ENCODE measurements at places on chromosomes 6 and 20.

DNA sequence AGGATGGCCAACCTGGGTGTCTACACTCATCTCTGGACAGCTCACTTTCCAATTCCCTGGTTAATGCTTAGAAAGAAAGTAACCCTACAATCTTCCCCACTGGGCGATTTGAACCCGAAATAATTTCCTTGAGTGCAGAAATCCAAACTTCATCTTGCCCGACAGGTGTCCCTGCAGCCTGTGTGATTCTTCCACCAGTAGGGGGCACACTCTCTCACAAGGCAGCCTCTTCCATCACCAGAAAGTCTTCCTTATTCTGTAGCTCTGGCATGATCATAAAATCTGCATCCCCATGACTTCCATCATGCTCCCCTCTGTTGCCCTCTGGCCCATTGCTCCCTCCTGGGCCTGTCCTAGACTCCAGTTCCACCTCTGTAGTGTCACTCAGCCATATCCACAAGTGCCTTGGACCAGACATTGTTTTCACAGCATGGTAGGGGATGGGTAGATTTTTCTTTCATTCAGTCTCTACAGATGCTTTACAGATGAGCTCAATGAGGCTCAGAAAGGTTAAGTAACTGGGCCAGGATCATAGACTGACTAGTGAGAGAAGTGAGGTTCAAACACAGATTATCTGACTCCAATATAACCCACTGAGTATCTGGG is 170.4 kb upstream of the SPTLC3 start:
- DNase-seq = no peak

DNA sequence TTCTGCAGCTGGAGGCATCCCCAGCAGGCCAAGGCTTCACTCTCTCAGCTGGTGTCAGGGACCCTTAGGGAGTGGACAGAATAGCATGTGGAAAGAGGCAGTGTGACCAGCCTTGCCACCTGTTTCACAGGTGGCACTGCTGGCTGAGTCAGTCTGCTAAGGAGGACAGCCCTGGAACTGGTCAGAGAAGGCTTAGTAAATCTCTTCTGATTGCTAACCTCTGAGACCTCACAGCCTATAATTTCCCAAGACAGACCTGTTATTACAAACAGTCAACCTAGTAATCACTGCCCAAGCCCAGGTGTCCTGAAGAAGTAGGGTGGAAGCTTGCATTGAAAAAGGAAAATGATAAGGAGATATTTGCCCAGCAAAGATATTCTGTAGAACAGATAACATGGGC is 26.4 kb upstream of the PAQR8 start:
- DNase-seq = no peak

DNA sequence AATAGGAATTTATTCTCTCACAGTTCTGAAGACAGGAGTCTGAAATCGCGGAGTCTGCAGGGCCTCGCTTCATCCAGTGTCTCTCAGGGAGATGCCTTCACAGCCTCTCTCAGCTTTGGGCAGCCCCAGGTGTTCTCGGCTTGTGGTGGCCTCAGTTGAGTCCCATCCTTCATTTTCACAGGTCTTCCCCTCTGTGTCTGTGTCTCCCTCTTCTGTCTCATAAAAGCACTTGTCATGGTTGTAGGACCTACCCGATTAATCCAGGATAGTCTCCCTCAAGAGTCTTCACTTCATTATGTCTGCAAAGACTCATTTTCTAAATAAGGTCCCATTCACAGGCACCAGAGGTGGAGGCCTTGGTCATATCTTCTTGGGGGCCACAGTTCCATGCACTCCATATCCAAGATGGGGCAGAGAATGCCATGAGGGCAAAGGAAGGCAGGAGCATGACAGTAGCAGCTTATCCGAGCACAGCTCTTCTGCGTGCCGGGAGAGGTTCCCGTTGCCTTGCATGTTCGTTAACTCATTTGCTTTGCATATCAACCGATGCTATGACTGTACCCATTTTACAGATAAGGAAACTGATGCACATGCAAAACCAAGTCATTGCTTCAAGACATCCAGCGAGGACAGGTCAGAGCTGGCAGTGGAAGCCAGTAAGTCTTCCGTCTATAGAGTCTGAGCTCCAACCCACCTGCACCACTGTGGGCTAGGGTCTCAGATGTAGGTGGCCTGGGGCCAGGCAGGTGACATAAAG is 363.8 kb upstream of the SULF2 start:
- DNase-seq = no peak

- DNase-seq = no peak
Observed at GRCh38 chr6:14705841-14706377, 540.0 kb upstream of the JARID2 start.

DNA sequence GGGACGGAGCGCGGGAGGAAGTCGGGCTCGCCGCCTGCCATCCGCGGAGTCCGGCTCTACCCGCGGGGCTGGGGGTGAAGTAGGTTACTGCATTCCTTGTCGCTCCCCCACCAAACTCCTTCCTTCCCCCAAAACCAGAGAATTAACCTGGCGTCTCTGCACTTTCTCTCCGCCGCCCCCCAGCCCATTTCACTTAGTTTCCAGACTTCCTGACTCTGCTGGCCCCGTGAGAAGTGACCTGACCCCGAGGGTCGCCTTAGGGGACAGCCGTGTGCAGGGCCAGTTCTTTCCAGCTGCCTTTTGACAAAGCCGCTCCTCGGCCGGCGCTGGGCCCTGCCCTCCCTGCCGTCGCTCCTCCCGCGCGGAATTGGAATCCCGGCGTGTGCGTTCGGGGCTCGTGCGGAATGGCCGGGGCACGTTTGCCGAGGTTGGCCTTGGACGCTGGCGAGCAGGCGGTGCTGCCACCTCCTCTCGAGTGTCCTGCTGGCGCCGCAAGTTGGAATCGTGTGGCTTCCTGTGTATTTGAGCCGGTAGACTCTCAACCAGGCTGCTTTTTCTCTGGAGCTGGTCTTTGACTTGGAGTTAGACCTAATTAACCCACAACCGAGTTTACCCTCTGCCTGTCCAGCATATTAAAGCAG is 650 bp downstream of the DCBLD1 start:
- peak; percentile 6 for DNase-seq

DNA sequence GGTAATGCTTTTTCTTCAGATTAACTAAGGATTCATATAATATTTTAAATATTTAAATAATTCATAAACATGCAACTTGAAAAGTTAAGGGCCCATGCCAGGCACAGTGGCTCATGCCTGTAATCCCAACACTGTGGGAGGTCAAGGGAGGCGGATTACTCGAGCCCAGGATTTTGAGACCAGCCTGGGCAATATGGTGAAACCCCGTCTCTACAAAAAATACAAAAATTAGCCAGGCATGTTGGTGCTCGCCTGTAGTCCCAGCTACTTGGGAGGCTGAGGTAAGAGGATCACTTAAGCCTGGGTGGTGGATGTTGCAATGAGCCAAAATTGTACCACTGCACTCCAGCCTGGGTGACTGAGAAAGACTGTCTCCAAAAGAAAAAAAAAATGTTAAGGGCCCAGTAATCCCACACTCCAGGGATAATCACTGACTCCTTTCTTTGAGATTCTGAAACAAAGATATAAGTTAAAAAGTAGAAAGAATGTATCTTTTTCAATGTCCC is 7.9 kb upstream of the RIN2 start:
- DNase-seq = no peak

GRCh38 chr6:100260584-100260983 is 204.1 kb downstream of the SIM1 start:
- no peak for DNase-seq

DNA sequence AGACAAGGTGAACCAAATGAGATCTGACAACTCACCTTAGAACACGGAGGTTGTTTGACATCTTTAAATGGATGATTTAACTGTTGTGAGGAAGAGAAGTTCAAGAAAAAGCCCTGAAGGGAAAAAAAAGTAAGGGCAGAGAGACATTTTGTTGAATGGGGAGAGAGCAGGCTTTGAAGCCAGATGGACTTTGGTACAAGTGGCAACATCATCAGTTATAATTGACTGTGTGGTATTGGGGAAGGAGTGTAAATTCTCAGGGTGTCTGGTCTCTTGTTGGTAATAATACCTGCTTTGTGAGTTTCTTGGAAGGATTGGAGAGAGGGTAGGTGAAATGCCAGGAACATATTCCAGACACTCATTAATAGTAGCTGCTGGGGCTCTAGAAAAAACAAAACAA is 21.6 kb downstream of the OGFRL1 start:
- no peak for DNase-seq

DNA sequence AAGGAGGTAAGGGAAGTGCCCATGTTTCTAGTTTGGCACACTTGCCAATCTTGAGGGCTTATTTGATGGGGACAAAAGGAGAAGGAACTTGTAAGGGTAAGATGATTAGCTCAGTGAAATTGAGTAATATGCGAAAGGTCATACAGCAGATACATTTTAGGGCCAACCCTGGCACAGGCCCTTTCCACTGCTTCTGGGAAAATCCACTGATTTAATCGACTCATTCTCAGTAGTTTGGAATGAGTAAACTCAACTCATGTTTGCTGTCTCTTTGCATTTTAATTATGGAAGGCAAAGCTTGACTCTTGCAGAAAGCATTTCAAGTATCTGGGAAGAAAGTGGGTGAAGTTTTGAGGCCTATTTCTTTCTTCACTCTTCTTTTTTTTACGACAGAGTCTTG is 20.0 kb downstream of the PHF20 start:
- DNase-seq = no peak

DNA sequence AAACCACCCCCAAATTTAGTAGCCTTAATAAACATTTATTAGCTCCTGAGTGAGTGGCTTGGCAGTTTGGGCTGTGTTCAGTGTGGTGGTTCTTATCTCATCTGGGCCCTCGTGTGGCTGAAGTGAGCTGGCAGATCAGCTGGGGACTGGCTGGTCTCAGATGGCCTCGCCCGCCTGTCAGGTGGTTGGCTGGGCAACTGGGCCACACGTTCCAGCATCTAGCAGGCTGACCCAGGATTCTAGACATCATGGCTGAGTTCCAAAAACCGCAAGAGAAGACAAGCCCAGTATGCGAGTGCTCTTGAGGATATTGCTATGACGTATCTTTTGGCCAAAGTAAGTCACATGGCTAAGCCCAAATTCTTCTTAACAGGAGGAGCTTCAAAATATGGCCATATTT is 28.9 kb downstream of the EIF2S2 start:
- no peak for DNase-seq

DNA sequence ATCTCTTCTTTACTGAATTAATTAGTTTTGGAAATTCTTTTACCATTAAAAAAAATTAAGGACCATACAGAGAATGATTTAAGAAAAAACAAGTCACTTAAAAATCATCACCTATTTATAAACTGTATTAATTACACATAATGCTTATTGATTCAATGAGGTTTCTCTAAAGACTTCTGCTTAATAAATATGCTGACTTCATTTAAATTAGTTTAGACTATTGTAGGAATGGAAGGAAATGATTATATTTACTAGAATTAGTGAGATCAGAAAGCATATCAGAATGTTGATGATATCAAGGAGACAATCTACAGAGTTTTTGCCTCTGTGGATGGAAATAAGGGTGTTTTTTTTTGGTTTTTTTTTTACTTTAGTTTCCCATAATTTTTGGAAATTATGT is 34.6 kb upstream of the SMIM28 start:
- no peak for DNase-seq

DNA sequence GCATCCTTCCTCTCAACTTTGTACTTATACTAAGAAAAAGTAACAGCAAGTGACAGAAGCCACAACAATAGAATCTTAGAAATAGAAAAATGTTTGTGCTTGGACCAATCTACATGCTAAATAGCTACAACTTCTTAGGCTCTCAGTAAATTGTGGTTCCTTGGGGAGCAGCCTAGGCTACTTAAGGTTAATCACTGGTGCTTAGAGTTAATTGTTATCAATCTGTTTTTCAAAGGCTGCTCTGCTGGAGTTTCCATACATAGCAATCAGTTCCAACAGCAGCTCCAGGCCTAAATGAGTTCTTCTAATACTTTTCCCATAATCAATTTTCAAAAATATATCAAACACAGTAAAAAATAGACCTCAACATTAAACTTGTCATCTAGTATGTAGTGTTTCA is 571.4 kb downstream of the EPHA7 start:
- DNase-seq = no peak

- DNase-seq = no peak
Observed at GRCh38 chr6:41692730-41693129, 42.7 kb downstream of the TFEB start.

DNA sequence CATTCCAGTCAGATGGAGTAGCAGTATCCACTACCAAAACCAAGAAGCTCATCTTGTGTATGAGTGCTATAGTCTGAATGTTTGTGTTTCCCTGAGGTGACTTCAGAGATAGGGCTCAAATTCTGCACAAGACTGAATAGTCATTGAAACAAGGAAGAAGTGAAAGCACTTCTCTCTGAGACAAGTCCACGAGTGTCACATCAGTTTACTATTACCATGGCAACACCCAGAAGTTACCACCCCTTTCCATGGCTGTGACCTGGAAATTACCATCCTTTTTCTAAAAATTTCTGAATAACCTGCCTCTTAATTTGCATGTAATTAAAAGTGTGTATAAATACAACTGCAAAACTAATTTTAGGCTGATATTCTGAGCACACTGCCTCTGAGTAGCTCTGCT is 682.1 kb upstream of the ADGRB3 start:
- no peak for DNase-seq

- DNase-seq = no peak
Observed at GRCh38 chr6:14546036-14546435, 428.5 kb downstream of the CD83 start.

GRCh38 chr20:57108742-57109570 is 157.5 kb downstream of the BMP7 start:
- no peak for DNase-seq

DNA sequence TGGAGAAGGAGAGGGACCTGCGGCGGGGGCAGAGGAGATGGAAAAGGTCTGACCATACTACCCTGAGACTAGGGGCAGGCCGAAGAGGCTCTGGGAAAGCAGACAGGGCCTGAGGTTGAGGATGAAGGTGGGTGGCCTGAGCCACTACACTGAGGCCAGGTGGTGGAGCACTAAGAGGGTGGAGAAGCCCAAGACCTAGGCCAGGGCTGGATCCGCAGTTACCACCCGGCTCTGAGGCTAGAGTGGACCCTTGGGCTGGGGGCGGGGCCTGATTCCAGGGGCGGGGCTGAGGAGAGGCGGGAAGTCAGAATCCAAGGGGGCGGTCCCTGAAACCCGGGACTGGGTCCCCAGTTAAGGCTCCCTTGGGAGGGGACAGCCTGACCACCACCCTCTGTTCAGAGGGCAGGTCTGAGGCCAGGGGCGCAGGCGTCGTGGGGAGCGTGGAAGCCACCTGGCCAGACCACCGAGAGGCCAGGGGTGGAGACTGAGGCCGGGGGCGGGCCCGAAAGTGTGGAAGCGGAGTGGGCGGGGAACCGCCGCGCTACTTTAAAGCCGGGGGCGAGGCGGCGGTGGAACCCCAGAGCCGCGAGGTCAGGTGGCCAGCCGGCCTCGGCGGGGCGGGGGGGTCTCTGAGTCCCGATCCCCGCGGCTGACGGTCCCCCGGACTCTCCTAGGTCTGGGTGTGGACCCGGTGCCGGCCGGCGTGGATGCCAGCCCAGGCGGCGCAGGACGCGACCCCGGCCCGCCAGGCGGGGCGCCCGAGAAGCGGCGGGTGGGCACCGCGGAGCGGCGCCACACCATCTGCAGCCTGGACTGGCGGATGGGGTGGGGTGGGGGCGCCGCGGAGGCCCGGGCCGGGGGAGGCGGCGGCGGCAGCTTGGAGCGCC is 8.3 kb downstream of the CCM2L start:
- DNase-seq = peak; percentile 23

GRCh38 chr6:45504947-45505346 is 127.2 kb upstream of the SUPT3H start:
- DNase-seq = no peak

- DNase-seq = no peak
Observed at GRCh38 chr6:81818901-81819361, 66.5 kb upstream of the TENT5A start.

- no peak for DNase-seq
Observed at GRCh38 chr6:39088331-39088730, 26.7 kb downstream of the SAYSD1 start.

- no peak for DNase-seq
Observed at GRCh38 chr6:157647261-157647915, 175.7 kb upstream of the SNX9 start.

Data from central memory CD4-positive, alpha-beta T cell (primary cell).